Upper lobe of left lung (tissue), 6 donors: ENCODE measurements at places on chromosomes 5 and 9. TPM values are rescaled to one million over a fixed set of nuclear protein-coding genes. Genes with fewer than 3 reads are reported as not detected.
A peak's percentile ranks its signal among the peaks of the same experiment; 100 is the strongest.

The DOCK2 gene
- total RNA-seq, result 46.7 TPM

The TMC1 gene
- total RNA-seq, result not detected

The CARTPT gene
- not detected for total RNA-seq

The CATSPER3 gene
- not detected for total RNA-seq

The PCDHGC4 gene
- 2.0 TPM for total RNA-seq

The PTPN3 gene
- 11.5 TPM for total RNA-seq

The SOHLH1 gene
- total RNA-seq, result not detected

The KCNV2 gene
- not detected for total RNA-seq

DNA sequence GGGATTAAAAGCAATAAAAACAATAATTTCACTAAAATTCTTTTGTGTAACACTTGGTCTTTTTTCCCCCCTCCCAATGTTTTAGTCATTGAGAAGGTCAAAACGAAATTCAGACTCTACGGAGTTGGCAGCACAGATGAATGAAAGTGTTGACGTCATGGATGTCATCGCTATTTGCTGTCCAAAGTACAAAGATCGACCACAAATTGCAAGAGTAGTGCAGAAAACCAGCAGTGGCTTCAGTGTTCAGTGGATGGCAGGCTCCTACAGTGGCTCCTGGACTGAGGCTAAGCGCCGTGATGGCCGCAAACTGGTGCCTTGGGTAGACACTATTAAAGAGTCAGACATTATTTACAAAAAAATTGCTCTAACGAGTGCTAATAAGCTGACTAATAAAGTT lies 184.7 kb downstream of the CPLANE1 start:
- DNase-seq, result no peak
- H3K4me1 ChIP-seq, result no peaks in the 10 kb centered on the region
- H3K4me3 ChIP-seq, result no peak overlapping the region
- H3K27ac ChIP-seq, result no peak overlapping the region
- peaks cover 66% of the 10 kb centered on the region for H3K36me3 ChIP-seq

DNA sequence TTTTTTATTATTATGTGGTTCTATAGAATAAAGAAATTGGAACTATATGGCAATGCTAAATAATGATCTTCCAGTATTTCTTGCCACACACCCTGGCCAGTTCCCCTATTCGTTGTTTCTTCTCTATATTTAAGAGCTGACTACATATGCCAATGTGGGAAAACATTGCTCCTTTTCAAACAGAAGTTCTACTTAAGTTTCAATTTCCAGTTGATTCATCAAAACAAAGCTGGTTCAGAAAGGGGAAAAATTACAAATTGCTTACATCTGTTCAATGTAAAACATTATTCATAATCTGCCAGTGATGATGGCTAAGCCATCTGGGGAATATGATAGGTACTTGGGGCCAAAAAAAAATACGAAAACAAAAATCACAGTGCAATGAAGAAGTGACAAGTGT lies 76.9 kb downstream of the ST8SIA4 start:
- no peak for DNase-seq
- no peaks in the 10 kb centered on the region for H3K27me3 ChIP-seq
- no peak overlapping the region for H3K4me3 ChIP-seq
- H3K4me1 ChIP-seq, result peaks cover 9% of the 10 kb centered on the region

DNA sequence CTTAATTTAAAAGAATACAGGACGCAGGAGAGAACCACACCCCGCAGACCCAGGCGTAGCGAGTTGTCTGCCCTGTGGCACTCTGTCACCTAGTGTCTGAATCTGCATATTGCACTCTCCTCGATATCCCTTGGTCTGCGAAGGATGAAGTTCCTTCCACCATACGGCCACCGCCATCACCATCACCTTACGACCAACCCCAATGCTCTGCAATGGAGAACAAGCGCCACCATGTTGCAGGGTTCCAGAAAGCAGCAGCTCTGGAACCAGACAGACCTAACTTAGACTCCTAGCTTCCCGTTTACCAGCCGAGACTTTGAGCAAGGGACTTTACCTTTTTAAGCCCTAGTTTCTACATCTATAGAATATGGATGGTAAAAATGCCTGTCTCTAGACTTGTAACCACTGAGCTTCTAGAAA lies 77.4 kb upstream of the DMRT1 start:
- no peaks in the 10 kb centered on the region for H3K36me3 ChIP-seq
- H3K27ac ChIP-seq, result no peak overlapping the region
- no peak overlapping the region for H3K4me3 ChIP-seq
- H3K4me1 ChIP-seq, result peaks cover 3% of the 10 kb centered on the region

DNA sequence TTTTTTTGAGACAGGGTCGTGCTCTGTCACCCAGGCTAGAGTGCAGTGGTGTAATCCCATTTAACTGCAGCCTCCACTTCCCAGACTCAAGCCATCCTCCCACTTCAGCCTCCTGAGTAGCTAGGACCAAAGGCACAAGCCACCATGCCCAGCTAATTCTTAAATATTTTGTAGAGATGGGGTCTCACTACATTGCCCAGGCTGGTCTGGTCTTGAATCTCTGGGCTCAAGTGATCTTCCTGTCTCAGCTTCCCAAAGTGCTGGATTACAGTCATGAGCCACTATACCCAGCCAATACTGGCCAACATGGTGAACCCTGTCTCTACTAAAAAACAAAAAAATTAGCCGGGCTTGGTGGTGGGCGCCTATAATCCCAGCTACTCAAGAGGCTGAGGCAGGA lies 6.8 kb downstream of the DCAF12 start:
- DNase-seq, result no peak
- H3K27ac ChIP-seq, result no peak overlapping the region
- H3K4me3 ChIP-seq, result no peak overlapping the region
- H3K27me3 ChIP-seq, result no peaks in the 10 kb centered on the region

DNA sequence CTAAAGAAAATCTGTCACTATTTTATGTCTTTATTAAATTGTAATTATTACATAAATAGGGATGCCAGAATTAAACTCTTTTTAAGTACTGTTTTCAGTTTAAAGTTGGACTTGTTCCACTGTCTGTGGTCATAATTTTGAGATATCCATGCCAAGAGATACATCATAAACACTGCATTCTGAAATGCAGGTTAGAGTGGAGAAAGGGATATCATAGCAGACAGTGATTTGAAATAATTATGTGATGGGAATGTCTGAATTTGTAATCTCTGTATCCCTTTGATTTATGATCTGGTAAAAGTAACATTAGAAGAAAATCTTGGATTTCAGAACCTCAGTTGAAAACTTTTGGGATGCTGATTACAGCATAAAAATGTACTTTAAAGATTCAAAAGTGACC lies 222.1 kb downstream of the GOLPH3 start:
- no peak for DNase-seq
- H3K36me3 ChIP-seq, result no peaks in the 10 kb centered on the region
- H3K27me3 ChIP-seq, result no peaks in the 10 kb centered on the region

DNA sequence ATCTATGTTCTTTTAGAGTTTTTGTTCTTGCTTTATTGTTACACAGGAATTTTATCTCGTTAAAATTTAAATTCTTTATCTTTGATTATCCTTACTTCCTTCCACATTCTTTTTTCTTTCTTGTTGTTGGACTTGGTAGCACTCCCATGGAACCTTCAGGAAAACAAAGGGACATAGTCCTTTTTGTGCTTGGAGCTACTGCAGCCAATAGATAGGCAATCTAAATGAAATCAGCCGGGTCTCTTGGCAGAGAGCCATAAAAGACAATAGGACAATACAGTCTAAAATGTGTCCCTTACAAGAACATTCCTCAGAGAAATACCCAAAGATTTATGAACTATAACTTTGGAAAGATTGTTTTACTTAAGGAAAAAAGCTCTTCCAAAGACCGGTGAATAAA lies 548.1 kb upstream of the C9orf72 start:
- no peak overlapping the region for H3K4me3 ChIP-seq
- DNase-seq, result no peak
- no peak overlapping the region for H3K27ac ChIP-seq
- H3K36me3 ChIP-seq, result no peaks in the 10 kb centered on the region
- H3K27me3 ChIP-seq, result no peaks in the 10 kb centered on the region

DNA sequence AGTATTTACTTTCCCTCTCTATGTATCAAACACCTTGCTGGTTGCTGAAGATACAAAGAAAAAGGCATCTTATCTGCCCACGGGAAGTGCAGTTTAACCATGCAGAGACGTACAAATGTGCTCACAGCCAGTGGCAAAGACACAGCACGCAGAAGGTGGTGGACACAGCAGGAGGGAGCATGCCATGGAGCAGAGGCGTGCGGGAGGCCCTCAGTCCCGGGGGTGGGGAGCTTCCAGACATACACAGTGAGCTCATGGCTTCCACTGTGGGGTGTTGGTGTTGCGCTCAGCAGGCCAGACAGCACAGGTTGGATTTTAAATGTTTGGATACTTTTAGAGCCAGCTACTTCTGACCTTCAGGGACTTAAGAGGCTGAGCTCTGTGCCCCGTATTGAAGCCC lies 8.8 kb upstream of the BARX1 start:
- peaks cover 17% of the 10 kb centered on the region for H3K27me3 ChIP-seq
- peaks cover 28% of the 10 kb centered on the region for H3K4me1 ChIP-seq

- H3K36me3 ChIP-seq, result peaks cover 6% of the 10 kb centered on the region
- no peaks in the 10 kb centered on the region for H3K27me3 ChIP-seq
- H3K4me1 ChIP-seq, result no peaks in the 10 kb centered on the region
- H3K4me3 ChIP-seq, result no peak overlapping the region
- DNase-seq, result no peak
- H3K27ac ChIP-seq, result peak overlapping the region; percentile 26
These were observed 167.3 kb downstream of the GNAQ start for GRCh38 chr9:77864211-77864889.

- peak; percentile 61 for DNase-seq
- H3K36me3 ChIP-seq, result no peaks in the 10 kb centered on the region
- peak overlapping the region; percentile 15 for H3K4me3 ChIP-seq
- H3K27ac ChIP-seq, result peak overlapping the region; percentile 84
- H3K4me1 ChIP-seq, result peaks cover 45% of the 10 kb centered on the region
These were observed 3.9 kb downstream of the STC2 start for GRCh38 chr5:173324115-173325001.

DNA sequence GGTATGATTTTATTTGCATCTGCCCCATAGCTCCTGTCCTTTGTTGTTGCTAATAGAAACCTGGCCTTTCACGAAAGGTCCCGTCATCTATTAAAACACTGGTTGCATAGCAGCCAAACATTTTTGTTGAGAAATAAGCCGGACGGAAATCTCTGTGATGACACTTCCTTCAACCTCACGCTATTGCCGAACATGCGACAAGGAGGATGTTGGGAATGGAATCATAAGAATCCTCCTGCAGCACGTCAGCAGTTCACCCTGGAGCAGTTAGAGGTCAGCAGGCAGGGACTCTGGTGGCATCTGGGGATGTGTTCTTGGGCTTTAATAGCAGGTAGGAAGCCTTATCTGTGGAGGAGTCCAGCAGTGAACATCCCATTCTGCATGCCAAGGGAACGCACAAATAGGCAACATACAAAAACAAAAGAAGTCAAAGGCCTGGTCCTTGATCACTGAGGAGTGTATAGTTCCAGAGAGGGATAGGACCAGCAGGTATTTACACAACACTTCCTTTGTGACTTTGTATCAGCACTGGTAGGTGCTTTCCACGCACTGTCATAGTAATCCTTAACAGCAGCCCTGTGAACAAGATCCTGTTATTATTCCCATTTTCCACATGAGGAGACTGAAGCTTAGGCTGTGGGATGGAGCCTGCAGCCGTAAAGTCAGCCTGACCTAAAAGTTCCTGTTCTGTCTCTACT lies 33.4 kb downstream of the ARHGAP26 start:
- H3K36me3 ChIP-seq, result no peaks in the 10 kb centered on the region
- peaks cover 47% of the 10 kb centered on the region for H3K4me1 ChIP-seq
- H3K27me3 ChIP-seq, result no peaks in the 10 kb centered on the region
- peak overlapping the region; percentile 73 for H3K27ac ChIP-seq

GRCh38 chr9:136361754-136362449 lies 1.6 kb downstream of the DNLZ start:
- peak; percentile 81 for DNase-seq
- no peaks in the 10 kb centered on the region for H3K36me3 ChIP-seq
- peaks cover 23% of the 10 kb centered on the region for H3K4me1 ChIP-seq
- H3K4me3 ChIP-seq, result no peak overlapping the region

DNA sequence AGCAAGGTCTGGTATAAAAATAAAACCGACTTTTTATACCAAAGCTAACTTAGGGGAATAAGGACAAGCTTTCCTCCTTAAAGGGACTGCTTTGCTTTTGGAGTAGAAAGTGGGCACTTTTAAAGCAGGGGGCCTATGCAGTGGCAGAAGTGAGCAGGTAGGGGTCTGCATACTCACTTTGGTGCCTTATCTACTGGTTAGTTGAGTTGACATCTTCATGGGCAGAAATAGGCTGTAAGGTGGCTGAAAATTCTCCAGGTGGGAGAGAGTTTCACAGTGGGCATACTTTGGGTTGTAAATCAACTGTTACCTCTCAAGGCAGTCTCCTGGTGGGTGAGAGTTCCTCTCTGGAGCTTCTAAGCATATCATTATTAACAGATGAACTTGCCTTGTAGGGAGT lies 24.8 kb downstream of the OSMR start:
- H3K36me3 ChIP-seq, result no peaks in the 10 kb centered on the region
- no peak overlapping the region for H3K27ac ChIP-seq
- peaks cover 15% of the 10 kb centered on the region for H3K4me1 ChIP-seq
- no peak for DNase-seq
- H3K4me3 ChIP-seq, result no peak overlapping the region
- H3K27me3 ChIP-seq, result no peaks in the 10 kb centered on the region
